ENCODE measurements at places on chromosomes 3 and 15.

DNA sequence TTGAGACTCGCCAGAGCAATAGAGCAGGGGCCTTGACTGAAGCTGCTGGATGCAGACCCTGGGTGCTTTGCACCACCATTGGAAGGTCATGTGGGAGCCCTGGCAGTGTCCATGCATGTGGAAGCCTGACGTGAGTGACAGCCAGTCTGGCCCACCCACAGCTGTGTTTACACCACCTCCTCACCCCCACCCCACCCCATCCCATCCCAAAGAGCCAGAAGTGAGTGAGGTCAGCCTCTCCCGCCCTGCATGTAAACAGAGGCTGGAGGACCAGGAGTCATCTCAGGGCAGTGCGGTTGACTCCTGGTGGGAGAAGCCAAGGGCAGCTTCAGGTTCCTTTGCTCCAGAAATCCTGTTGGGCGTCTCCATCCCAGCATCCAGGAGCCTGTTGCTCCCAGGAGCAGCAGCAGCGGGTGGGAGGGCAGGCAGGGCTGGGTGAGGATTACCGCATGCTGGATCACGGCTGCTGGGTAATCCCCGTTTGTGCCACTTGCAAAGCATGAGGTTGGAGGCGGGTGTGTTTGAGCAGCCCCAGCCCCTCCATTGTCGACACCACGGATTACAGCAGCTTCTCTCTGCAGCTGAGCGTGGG, 44.6 kb downstream of the CORO2B start:
- no peak for DNase-seq

DNA sequence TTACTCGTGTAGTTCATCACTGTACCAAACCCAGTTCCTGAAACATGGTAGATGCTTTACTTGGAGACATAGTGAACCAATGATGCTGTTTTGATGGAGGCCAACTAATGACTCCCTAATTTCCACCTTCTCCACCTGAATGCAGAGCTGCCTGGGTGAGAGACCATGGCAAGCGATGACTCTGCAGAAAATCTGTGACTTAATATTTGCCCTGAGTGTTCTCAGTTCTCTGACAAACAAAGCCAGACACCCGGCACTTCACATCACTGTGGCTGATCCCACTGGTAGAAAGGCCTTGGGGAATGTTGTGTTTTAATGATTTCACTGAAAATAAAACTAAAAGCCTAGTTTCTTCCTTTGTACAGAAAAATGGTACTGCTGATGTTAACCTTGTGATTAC, 39.5 kb upstream of the UBE3A start:
- DNase-seq = no peak

- DNase-seq = no peak
Observed at GRCh38 chr15:43433165-43433564, 59.8 kb downstream of the TP53BP1 start.

DNA sequence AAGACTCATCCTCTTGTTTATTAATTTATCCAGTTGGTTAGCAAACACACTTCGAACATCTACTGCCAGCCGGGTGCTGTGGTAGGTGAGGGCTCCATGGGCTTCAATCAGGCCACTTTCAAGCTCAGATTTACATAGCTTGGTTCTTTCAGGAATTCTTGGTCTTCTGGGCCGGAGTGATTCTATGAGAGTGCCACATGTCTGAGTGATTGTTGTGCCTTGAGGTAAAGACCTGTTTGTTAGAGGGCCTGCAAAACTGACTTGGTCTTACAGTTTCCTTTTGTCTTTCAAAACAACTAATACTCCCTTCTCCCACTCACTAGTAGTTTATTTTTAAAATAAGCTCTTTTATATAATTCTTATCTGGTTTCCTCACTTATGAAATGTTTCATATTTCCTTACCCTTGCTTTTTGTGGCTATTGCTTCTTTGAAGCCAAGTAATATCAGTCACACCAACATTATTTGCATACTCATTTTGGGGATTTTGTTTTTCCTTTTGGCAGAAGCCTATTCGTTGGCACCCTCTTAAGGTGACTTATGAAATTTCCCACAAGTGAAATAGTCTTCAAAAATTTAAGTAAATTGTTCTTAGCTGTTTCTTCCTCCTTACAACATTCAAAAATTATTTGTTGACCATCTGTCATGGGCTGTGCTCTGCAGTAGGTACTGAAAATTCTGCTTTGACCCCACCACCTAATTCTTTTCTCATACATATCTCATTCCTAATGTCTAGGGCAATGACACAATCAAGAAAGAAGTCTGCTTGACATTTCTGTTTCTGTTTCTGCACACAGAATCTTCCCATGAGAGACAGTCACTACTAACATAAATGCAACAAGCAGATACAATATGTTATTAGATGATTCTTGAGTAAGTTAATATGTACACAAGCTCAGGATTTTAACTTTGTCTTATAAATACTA, 120.2 kb downstream of the LRRC28 start:
- no peak for DNase-seq

GRCh38 chr3:86991840-86992435, 989 bp upstream of the VGLL3 start:
- DNase-seq = no peak

GRCh38 chr3:69368129-69368741, 17.7 kb downstream of the FRMD4B start:
- no peak for DNase-seq

- no peak for DNase-seq
Observed at GRCh38 chr15:69999392-70000085, 98.2 kb downstream of the TLE3 start.

DNA sequence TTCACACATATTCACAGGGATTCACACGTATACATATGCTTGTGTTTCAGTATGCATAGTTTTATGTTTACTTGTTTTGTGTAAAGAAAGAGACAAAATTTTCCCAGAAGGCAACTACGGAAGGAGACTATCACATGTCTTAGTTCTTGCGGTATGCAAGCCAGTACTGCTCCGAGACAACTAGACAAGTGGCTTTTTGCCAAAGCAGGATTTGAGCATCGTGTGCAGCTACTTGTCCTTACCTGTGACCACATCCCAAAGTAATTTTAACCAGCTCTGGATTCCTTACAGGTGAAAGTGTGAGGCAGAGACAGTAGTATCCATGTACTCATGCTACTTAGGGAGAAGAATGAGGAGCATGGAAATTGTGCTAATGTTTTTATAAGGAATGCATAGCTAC, 591.4 kb upstream of the NR2F2 start:
- no peak for DNase-seq

GRCh38 chr15:97654481-97655076, 305.9 kb upstream of the ARRDC4 start:
- no peak for DNase-seq

- no peak for DNase-seq
Observed at GRCh38 chr15:51561271-51561670, 61.3 kb downstream of the DMXL2 start.

DNA sequence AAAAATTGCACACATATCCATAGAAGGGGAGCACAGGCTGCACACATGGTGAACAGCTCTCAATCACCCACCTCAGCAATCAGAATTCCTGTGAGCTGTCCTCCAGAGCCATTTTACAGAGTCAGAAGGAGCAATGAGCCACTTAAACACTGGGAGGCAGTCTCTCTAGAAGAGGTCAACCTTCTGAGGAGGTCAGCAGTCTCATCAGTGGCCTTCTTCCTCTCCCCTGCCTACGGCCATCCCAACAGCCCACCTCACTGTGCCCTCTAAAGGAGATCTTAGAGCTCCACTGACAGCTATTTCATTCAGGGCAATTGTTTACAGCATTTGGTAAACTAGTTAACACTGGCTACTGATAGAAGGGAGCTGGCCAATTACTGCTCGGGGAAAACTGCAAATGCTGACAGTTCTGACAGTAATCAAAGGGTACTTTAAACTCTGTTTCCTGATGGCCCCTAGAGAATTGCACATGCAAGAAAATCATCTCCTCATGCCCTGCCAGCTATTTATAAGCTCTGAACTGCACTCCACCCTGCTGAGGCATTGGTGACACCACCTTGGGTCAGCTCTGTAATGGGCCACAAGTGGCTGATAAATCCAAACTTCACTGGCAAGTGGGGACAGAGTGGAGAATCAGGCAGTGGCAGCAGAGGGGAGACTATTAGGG, 42.1 kb upstream of the TSPAN3 start:
- DNase-seq = no peak

- no peak for DNase-seq
Observed at GRCh38 chr3:112394003-112394640, 61.2 kb downstream of the CD200 start.

- no peak for DNase-seq
Observed at GRCh38 chr3:106850437-106850836, 526.8 kb upstream of the CCDC54 start.

DNA sequence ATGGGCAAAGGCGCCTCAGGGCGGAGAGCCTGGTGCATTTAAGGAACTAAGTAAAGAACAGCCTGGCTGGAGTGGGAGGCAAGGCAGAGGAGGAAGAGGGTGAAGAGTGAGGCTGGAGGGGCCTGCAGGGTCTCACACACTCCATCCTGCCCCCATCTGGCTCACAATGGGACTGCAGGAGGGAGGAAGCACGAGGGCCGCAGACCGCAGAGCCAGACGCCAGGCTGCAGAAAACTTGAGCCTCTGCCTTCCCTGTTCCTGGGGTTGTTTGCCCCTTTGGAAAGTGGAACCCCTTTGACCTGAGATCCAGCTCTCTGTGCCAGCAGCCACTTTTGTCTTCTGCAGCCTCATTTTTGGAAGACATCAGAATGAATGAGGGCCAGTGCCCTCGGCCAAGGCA, 138.0 kb downstream of the SRGAP3 start:
- no peak for DNase-seq

DNA sequence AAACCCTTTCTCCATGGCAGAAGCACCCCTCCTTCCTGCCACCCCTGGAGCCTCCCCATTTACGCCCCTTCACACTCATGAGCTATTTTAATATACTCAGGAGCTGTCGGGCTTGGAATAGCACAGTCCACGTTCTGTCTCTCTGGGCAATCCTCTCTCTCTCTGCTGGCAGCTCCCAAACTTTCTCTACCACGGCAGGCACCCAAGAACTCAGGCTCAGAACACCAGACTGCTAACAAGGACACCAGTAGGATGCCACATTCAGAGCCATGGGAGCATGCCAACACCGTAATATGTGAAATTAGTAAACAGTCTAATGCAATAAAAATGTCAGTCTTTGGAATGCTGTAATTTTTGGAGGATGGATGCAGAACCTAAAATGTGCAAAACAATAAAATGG, 19.3 kb downstream of the TNFAIP8L3 start:
- DNase-seq = no peak

- DNase-seq = no peak
Observed at GRCh38 chr3:67384760-67385397, 269.5 kb downstream of the SUCLG2 start.

- DNase-seq = no peak
Observed at GRCh38 chr15:74832826-74833225, 6.4 kb downstream of the CPLX3 start.

- DNase-seq = no peak
Observed at GRCh38 chr15:36401586-36401966, 177.8 kb upstream of the CDIN1 start.

- DNase-seq = no peak
Observed at GRCh38 chr3:23806534-23807423, 1.0 kb downstream of the UBE2E1 start.

DNA sequence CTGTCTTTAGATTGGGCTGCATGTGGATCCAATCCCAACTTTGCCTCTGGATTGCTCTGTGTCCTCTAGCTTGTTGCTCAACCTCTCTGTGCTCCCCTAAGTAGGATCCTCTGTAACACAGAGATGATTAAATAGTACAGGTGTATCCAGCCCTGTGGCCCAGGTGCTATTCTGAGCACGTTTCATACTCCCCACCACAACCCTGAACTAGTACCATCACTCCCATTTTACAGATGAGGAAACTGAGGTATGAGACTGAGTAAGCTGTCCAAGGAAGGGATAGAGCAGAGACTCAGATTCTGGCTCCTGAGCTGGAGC, 7.2 kb downstream of the ISG20 start:
- no peak for DNase-seq

DNA sequence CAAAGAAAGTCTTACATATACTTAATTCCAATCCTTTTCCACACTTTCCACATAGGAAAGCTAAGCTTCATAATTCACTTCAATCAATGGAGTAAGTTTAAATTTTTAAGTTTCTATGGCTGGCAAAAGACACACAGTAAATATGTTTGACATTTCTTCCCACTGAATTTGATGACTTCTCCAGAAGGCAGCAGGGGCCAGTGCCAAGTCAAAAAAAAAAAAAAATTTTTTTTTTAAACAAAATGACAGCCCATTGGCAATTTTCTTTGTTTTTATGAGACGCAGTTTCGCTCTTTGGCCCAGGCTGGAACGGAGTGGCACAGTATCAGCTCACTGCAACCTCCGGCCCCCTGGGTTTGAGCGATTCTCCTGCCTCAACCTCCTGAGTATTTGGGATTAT, 28.7 kb downstream of the ATP13A3 start:
- DNase-seq = no peak

GRCh38 chr3:127152684-127153505, 40.0 kb upstream of the PRR23E start:
- DNase-seq = no peak

- no peak for DNase-seq
Observed at GRCh38 chr15:37806808-37807207, 127.6 kb upstream of the TMCO5A start.

DNA sequence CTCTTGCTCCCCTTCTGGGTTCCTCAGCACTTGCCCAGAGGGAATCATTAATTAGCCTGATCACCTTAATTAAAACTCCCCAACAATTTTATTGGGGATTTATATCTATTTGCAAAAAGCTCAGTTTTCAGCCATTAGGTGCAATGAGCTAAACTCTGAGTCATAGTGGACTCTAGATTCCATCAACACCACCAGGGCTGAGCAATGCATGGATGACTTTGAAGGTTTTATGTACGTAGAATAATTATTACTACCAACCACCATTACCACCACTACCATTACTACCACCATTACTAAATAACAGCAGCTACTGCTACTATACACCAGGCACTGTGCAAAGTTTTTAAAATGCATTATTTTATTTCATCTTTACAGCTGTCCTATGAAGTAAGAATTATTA, 81.2 kb downstream of the ZNF621 start:
- DNase-seq = no peak

DNA sequence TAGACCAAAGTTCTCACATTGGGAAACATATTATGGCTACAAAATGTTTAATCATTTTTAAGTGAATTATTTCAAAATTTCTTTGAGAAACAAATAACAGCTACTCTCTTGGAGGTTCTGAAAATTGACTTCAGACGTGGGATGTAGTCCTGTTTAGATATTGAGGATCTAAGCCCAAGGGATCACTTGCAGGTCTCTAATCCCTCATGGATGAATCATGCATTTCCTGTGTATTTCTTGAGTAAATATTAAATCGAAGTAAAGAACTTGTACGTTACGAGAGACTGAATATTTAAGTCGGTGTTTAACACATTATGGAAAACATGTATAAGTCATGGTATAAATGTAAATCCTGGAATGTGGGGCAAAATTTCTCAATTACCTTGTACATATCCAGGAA, 119.8 kb downstream of the EPHA3 start:
- no peak for DNase-seq

Measured in cortex of kidney (tissue), 1 donor.